ENCODE measurements at places on chromosomes 3 and 15.

DNA sequence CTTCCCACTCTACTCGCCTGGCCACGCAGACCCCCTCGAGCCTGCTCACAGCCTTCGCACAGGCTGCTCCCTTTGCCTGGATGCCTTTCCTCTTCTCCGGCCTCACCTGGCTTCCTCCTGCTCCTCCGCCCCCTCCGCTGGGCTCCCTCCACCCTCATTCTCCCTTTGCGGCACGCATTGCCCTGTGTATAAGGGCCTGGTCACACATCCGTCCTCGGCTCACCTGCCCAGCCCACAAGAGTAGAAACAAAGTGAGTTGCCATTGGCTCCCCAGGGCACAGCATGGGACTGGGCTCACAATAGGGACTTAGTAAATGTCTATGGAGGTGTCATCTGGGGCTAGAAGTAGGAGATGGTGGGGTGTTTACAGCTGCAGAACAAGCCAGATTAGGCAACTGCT, 4.2 kb downstream of the PLXND1 start:
- no peak for DNase-seq

GRCh38 chr15:58306591-58307312, 125.0 kb upstream of the LIPC start:
- no peak for DNase-seq

- no peak for DNase-seq
These were observed 1.0 kb downstream of the EOMES start for GRCh38 chr3:27720899-27721716.

DNA sequence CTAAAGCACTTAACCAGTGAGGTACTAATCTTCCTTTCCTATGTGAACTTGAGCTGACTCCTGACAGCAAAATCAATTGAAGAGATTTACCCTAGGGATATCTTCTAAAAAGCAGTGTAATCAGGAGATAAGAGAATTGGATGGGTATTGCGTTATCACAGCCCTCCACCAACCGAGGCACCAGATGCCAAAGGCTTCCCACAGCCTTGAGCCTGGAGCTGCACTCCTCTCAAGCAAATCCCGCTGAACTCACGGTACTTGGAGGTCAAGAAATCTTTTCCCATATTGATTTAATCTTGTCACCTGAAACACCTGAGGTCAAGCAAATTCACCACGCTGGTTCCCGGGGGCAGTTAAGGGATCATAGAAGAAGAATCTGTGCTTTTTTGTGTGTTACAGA, 346.8 kb downstream of the TBL1XR1 start:
- DNase-seq: no peak

- DNase-seq: no peak
These were observed 171.6 kb upstream of the BHLHE40 start for GRCh38 chr3:4807381-4808280.

GRCh38 chr3:3212781-3213440, 33.4 kb upstream of the CRBN start:
- DNase-seq: no peak

GRCh38 chr15:67762610-67763368, 62.5 kb upstream of the SKOR1 start:
- DNase-seq: no peak

GRCh38 chr15:46556559-46557379, 921.9 kb downstream of the SQOR start:
- DNase-seq: no peak
